ENCODE measurements at places on chromosomes 16 and 17. TPM values are rescaled to one million over a fixed set of nuclear protein-coding genes. Genes with fewer than 3 reads are reported as not detected.

Gene HES7
- total RNA-seq = not detected

DNA sequence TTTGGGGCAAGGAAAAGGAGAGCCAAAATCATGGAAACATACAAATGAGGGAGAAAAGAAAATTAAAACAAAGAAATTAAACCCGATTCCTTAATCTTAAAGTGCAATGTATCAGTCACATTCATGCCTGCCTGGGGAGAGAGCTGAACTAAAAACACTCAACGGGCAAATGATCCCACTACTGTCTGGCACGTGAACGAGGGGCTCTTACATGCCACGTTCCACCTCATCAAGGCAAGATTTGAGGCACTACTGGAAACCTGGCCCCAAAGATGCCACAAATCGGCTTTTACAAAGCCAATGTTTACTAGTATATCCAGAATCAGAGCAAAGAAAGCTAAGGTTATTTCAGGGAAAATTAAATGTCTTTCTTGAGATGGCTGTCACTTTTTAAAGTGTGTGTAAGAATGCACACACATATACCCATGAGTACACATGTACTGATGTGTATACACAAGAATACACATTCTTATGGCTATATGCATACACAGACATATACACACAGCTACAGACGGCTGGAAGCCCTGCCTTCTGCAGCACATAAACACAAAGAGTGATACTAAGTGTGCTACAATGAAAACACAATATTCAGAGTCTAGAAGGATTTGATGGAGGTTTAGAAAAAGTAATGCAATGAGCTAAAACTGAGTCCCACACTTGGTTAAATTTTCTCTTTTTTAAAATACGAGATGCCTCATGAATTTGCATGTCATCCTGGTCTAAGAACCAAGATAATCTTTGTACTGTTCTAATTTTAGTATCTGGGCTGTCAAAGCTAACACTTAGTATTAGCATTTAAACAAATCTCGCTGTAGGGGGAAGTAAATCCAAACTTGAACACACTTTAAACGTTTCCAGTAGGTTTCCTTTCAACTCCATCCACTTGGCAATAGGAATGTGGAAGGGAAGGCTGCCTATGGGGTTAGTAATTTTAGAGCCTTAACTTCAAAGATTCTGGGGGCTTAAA lies 85.8 kb downstream of the CYTH1 start:
- DNase-seq = no peak

- no peak for DNase-seq
Measured at GRCh38 chr17:71252436-71252835, 868.4 kb upstream of the SOX9 start.

DNA sequence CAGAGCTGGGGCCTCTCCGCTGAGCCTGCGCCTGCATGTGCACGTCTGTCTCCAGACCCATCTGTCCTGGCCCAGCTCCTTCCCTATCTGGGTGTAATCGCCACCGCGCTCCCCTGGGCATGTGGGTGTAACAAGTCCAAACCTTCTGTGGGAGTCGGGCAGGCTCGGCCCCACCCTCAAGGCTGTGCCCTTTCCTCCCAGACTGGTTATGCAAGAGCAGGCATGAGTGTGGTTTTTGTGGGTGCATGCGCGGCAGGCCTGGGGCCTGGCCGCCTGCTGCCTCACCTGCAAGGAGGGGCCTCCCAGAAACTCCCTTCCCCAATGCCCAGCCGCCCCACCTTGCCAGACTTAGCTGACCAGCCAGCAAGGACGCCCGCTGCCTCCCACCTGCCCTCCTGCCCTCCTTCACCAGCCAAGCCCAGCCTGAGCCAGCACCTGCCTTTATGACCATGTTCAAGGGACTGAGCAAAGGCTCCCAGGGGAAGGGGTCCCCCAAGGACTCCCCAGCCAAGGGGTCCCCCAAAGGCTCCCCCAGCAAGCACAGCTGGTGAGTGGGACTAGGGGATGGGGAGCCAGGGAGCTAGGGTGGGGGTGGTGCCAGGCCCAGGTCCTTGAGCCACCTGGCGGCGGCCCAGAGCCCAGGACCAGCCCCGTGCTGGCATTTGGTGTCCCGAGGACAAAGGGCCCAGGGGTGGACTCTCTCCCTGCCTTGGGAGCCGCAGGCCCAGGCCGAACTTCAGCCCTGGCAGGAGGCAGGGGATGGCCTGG lies at the start of gene EVPLL:
EVPLL (plus strand) TSS at position 342 of the 768 bp plus-strand sequence. CDS start 3,160 bp downstream, outside the sequence.
- DNase-seq = peak; percentile 60

DNA sequence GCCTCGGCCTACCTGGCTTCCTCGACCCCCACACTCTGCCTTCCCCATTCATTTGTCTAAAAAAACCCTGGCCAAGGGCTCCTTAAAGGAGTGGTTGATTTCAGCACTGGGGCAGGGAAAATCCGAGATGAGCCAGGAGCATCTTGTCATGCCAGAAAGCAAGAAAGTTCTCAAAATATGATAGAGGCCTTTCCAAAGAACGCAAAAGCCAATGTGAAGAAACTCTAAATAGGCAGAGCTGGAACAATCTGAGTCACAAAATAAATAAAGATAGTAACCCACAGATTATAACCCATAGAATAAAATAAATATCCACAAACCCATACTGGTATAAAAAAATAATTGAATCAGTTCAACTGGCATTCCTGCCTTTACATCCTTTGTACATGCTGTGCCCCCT lies 192.3 kb upstream of the SALL1 start:
- DNase-seq = no peak

Gene SPIRE2
- total RNA-seq = 5.4 TPM

DNA sequence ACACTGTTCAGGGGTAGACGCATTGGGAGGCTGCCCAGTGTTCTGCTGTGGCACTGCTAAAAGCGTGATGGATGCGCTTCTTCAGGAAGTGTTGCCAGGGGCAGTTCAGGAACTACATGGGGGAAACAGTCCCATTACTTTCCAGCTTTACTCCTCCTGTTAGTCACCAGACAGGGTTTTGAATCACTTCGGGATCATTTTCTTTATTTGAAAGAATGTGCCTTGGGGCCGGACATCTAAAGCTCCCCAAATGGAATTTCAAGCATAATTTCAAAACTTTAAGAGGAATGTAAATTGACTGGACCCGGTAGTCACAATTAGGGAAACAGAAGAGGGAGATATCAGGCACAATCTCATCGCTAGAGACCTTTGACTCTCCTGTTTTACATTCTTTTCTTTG lies 1.3 kb upstream of the KRTAP2-1 start:
- no peak for DNase-seq

Gene UNK
- 58.1 TPM for total RNA-seq

- DNase-seq = no peak
Measured at GRCh38 chr17:44906010-44906646, 6.9 kb upstream of the EFTUD2 start.

Gene HYDIN
- total RNA-seq = 6.8 TPM

DNA sequence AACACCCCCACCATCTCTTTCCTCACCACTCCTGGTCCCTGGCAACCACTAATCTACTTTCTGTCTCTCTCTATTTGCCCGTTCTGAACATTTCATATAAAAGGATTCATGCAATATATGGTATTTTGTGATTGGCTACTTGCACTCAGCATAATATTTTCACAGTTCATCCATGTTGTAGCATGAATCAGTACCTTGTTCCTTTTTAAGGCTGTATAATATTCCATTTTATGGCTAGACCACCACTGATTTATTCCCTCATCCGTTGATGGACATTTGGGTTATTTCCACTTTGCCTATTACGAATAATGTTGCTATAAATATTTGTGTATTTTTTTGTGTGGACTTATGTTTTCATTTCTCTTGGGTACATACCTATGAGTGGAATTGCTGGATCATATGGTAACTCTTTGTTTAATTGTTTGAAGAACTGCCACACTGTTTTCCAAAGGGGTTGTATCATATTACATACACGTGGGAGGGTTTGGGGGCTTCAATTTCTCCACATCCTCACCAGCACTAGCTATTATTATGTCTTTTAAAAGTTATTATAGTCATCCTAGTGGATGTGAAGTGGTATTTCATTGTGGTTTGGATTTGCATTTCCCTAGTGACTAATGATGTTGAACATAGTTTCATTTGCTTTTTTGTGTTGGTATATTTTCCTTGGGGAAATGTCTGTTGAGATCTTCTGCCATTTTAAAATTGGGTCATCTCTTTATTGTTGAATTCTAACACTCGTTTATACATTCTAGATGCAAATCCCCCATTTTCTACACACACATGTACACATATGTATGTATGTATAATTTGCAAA lies 26.3 kb downstream of the SEC14L5 start:
- no peak for DNase-seq

DNA sequence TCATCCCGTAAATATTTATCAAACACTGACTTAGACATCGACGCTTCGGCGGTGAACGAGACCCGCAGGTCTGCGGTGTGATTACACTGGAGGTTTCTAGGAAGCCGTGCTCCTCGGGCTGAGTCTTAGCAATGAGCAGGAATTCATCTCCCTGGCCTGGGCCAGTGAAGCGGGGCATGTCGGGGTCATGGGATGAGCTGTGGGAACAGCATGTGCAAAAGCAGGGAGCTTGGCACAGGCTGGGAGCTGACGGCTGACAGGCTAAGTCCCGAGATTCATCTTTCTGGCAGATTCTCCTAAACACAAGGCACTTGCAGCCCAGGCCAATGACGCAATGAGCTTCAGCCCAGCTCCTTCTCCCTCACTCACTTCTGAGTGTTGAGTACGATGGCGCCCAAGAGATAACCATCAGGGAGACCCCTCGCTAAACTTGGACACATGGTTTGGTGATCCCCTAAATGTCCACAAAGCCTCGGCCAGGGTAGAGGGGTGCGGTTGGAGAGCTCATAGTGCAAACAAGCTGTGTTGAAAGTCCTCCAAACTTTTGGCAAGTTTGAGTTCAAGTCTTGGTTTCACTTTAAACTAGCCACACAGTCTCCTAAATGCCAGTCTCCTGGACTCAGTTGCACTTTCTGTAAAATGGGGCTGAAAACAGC lies 12.8 kb downstream of the CRISPLD2 start:
- no peak for DNase-seq

- no peak for DNase-seq
Measured at GRCh38 chr16:10122546-10122945, 59.7 kb downstream of the GRIN2A start.

All from urinary bladder (tissue), 4 donors.